CD4-positive, alpha-beta T cell treated with Interleukin-4 for 1 hour (primary cell): ENCODE measurements at places on chromosomes 1 and 21.

GRCh38 chr1:31445951-31446350 lies 32.9 kb downstream of the SERINC2 start:
- DNase-seq: no peak

DNA sequence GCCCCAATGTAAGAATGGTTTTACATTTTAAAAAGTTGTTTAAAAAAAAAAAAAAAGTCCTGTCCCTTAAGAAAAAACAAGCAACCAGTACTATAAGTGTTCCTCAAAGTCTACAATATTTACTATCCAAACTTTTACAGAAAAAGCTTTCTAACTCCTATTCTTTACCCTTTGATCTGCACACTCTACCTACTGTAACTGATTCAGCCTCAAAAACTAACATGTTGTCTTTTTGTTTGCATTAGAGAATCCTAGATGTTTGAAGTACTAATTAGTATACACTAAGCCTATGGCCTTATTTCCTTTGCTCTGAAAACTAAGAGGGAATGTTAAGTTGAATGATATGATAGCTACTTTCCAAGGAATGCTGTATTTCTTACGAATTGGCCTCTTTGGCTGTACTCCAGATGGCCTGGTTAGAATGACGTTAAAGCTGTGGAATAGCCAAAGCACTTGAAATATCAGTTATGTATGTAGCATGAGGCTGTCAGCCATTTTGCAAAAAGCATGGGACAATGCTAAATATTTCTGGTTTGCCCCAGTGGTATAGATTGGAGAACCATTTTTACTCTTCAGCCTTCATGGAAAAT lies 234.8 kb downstream of the GPR52 start:
- DNase-seq: no peak

GRCh38 chr1:109659997-109660690 lies 4.2 kb downstream of the GSTM4 start:
- no peak for DNase-seq

- DNase-seq: no peak
These were observed 17.9 kb downstream of the UBL4B start for GRCh38 chr1:110130113-110130591.
